ENCODE measurements at places on chromosomes 3 and 15.

GRCh38 chr3:55675478-55675877 is 188.4 kb upstream of the WNT5A start:
- no peak for DNase-seq

DNA sequence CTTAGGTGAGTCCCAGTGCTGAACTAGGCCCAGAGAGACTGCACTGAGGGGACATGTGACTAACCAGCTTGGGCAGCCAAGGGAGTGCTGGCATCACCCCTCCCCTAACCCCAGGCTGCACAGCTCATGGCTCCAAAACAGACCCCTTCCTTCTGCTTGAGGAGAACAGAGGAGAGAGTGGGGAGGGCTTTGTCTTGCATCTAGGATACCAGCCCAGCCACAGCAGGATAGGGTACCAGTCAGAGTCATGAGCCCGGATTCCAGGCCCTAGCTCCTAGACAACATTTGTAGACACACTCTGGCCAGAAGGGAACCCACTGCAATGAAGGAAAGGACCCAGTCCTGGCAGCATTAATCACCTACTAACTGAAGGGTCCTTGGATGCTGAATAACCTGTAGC is 49.9 kb upstream of the PLSCR4 start:
- no peak for DNase-seq

- DNase-seq: no peak
Observed at GRCh38 chr3:81485444-81485865, 276.0 kb downstream of the GBE1 start.

- DNase-seq: no peak
Observed at GRCh38 chr3:126926684-126927400, 56.1 kb upstream of the PLXNA1 start.

GRCh38 chr15:75454471-75455378 is 3.2 kb upstream of the SIN3A start:
- peak; percentile 76 for DNase-seq

DNA sequence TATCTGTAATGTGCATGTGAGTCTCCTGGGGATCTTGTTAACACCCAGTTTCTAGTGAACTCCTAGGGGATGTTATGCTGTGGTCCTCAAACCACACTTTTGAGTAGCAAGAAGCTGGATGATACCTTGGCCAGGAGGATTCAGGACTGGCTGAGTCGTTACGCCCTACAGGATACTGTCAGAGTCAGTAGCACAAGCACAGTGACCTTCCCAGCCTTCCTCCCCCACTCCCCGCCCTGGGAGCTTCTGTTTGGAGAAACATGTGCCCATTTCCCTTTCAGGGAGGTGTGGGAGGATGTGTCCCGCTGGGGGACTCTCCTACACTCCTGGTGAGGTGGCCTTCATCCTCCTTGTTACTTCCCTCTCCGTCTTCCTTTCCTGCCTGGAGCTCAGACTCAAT is 76.4 kb upstream of the TRPM1 start:
- DNase-seq: no peak

DNA sequence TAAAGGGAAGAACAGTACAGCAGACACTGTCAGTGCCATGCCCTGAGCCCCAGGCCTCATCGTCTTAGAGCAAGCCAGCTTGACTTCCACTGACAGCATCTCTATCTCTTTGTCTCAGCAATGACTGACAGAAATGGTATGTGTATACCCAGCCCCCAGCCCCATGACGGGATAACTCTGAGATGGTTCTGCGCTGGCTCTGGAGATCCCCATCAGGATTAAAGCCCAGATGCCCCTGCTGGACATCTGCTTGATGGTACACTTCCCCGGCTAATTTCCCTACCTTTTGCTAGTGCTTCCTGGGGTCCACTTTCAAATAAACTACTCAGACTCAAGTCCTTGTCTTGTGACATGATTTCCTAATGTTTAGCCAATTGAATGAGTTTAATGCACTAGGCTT is 7.6 kb downstream of the NMNAT3 start:
- no peak for DNase-seq

- no peak for DNase-seq
Observed at GRCh38 chr3:97138914-97139541, 324.6 kb downstream of the EPHA6 start.

DNA sequence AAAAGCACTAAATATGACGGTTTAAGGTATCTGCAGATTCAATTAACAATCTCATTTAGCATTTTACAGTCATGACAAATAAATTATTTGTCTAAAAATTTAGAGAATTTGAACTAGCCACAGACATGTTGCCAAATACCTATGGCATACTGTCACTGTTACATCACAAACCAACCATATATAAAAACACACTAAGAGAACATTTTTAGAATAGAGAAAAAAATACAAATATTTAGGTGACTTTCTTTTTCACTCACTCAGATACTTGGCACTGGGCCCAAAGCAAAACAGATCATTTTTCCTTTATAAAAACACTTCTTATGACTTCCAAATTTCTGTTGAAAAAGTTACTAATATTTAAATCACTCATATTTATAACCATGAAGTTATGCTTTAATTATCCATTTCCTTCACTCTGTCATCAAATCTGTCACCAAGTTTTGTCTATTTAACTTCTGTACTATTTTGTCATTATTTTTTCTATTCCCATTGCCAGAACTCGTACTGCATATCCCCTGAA is 644.7 kb downstream of the OTOL1 start:
- DNase-seq: no peak

DNA sequence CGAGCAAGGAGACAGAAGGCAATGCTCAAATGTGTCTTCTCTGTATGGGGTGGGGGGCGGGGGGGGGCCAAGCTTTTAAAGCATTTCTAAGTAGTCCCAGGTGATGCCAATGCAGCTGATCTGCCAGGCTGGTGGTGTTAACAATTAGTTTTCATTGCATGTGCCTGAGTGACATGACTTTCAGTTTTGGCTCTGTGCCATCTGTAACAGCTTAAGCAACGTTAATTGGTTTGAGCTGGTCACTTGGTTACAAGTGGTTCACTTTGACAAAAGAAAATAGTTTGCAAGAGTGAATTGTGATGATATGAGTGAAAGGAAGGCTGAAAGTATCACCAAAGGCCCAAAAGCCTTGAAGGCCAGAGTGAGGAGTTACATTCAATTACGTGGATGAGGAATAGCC is 26.4 kb upstream of the LRIG1 start:
- no peak for DNase-seq

DNA sequence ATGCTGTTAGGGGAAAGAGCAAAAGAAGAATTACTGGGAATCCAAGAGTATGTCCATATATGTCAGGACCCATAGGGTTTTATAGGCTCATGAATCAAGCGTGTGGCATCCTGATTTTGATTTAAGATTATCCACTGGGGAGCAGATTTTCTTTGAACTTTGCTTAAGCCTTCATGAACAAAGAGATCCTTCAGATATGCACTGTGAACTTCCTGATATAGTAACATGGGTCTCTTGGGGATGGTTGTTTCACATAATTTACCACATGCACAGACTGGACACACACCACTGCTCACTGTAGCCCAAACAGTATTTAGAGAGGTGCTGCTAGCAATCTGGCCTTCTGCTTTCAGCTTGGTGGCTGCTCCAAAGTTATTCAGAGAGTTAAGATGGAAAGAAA is 200.9 kb upstream of the ZPLD1 start:
- no peak for DNase-seq

GRCh38 chr15:40233727-40234577 is 4.9 kb upstream of the PAK6 start:
- no peak for DNase-seq

DNA sequence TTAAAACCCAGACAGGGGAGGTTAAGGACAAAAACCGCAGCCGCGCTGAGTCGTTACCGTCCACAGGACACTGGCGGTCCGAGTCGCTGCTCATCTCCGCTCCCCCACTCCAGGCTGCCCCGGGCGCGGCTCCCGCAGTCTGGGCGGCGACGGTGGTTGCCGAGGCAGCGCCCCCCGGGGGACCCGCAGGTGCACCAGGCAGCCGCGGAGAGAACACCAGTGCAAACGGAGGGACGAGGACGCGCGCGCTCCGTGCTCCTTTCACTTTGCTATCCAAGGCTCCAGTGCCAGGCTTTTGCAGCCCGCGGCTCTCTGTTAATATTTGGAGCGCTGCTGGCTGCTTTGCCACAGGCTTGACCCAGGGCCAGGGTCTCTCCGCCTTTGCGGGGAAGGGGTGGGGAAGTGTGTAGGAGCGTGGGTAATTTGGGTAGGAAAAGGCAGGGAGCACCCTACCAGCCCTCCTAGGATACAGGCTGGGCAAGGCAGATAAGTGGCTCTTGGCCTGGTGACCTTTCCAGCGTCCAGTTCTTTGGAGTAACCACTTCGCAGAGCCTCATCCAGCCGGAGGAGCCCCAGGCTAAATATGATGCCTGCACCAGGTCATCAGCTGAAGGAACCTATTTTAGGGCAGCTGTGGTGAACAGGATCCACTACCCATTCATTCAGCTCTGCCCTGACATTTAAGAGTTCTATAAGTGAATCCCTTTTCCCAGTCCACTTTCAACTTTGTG is at the start of gene GADL1:
Gene GADL1, minus strand, starts transcription at position 141 of the 731 bp plus-strand sequence. Its CDS starts 47 bp downstream, at position 94.
- no peak for DNase-seq

GRCh38 chr15:40339621-40339945 is 1.2 kb downstream of the CCDC9B start:
- no peak for DNase-seq

GRCh38 chr3:140424211-140424610 is 253.7 kb upstream of the TRIM42 start:
- DNase-seq: no peak

GRCh38 chr15:66825731-66826130 is 123.7 kb downstream of the SMAD6 start:
- DNase-seq: no peak

DNA sequence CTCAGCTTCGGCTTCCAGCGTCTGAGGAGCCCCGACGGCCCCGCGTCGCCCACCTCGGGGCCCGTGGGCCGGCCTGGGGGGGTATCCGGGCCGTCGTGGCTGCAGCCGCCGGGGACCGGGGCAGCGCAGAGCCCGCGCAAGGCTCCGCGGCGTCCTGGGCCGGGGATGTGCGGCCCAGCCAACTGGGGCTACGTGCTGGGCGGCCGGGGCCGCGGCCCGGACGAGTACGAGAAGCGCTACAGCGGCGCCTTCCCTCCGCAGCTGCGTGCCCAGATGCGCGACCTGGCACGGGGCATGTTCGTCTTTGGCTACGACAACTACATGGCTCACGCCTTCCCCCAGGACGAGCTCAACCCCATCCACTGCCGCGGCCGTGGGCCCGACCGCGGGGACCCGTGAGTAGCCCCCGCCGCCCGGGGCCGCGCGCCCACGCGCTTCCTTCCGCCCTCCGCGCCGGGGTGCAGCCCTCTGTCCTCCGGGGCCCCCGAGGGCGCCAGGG is 462 bp downstream of the EDEM1 start:
- DNase-seq: peak; percentile 49

GRCh38 chr3:149487598-149488197 is 13.2 kb downstream of the TM4SF4 start:
- no peak for DNase-seq

DNA sequence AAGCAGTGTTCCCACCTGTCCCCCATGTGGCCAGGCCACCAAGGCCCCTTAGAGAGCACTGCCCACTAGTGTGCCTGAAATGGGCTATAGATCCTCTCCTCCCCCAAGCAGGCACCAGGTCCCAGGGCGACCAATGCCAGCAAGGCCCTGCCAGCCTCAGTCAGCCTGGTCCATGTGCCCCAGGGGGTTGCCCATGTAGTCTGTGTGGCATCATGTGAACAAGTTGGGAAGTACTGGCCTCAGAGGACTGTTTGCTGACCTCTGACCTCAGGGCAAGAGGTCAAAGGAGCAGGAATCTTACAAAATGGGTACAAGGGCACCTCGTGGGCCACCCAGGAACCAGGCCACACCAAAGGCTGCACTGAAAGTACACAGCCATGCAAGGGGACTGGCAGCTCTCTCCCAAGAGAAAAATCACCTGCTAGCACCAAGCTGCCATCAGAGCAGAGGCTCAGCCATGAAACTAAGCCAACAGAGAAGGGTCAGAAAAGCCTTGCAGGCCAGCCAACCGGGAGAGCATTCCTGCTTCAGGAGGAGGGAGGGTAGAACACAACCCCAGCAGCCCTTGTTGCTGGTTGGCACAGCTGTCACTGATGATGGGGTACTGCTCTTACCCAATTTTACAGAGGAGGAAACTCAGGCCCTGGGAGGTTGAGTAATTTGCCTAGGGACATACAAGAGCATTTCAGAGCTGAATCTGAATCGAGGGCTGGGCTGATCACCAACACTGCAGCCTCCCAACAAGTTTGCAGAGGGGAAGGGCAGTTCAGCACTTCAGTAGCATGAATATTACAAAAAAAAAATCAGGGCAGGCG is 5.2 kb upstream of the FURIN start:
- no peak for DNase-seq

DNA sequence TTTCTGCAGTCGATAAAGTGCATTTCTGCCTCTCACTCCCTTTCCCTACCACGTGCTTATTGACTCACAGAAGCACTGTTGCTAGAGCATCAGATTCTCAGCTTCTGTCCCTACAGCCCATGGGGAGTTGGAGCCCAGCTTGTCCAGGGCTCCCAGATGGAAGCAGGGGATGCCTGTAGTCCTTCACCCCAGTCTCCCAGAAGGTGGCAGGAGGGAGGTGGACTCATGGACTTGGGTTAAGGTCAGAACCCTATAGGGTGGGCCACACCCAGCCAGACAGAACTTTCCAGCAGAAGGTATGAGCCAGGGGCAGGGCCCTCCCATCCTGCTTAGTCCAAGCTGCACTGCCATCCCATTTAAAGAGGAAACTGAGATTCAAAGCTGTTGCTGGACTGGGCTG is 33.1 kb upstream of the SEMA3F start:
- no peak for DNase-seq

GRCh38 chr3:116057400-116058006 is 387.8 kb downstream of the LSAMP start:
- DNase-seq: no peak

DNA sequence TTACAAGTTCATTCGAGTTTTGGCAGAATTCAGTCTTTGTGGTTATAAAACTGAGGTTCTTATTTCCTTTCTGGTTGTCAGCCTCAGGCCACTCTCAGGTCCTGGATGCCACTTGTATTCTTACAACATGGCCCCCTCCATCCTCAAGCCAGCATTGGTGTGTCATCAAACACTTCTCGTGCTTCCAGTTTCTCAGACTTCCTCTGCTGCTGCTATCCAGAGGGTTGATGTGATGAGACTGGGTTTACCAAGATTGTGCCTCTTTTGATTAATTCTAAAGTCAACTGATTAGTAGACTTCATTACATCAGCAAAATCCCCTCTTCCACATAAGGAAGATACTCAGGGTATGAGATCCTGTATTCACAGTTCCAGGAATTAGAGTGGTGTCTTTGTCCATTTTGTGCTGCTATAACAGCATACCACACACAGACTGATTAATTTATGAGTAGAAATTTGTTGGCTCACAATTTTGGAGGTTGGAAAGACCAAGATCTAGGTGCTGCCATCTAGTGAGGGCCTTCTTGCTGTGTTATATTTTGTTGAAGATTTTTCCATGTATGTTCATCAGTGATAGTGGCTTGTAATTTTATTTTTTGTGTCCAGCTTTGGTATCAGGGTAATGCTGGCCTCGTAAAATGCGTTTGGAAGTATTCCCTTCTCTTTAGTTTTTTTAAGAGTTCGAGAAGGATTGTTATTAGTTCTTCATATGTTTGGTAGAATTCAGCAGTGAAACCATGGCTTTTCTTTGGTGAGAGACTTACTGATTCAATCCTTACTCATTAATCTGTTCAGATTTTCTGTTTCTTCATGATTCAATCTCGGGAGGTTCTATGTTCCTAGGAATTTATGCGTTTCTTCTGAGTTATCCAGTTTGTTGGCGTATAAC is 11.1 kb downstream of the LRCH3 start:
- no peak for DNase-seq
